ENCODE measurements at places on chromosomes 7 and 10.

DNA sequence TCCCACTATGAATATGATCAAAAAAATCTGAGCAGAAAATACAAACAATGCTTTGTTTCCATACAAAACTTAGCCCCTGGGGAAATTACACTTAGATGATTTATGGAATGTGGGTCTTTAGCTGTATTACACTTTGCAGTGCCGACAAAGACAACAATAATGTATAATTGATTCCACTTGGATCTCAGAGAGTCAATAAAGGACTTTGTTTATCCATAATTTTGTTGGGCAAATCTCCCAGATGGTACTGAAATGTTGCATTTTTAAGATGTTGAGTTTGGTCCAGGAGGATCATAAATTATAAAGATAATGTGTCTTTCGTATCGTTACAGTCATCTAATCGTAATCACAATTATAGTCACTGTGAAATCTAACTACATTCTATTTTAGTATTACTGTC, 66.9 kb upstream of the DOCK1 start:
- no peak for DNase-seq

GRCh38 chr7:37765421-37765829, 81.9 kb downstream of the GPR141 start:
- no peak for DNase-seq

DNA sequence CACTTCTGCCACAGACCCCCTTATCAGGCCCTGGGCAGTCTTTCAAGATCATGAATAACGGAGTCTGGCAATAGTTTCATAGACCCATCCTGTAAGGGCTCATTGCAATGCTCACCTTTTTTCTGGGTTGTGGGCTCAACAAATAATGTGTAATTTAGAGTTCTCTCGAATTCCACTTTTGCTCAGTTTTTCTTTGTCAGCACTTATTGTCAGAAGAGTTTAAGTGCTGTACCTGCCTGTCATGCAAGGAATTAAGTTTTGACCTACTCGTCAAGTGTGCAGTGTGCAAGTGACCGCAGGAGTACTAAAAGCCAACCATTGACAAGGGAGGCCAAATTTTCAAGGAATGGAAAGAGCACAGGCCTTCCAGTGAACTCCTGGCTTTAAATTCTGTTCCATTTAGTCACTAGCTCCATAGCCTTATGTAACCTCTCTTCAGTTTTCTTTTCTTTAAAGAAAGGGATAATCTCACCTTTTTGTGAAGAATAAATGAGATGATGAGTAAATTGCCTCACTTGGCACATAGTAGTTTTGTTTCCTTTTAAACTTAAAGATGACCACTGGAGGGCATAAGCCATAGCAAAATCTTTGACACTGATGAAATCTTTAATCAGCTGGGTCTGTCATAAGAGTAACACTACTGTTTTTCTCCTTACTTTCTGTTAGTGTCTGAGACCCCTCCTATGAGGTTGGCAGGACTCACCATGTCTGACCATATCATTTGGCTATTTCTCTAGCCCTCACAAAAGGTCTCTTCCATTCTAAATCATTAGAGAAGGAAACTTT, 313.3 kb downstream of the TYW1 start:
- no peak for DNase-seq

GRCh38 chr10:9227679-9228365, 1173.3 kb downstream of the GATA3 start:
- no peak for DNase-seq

DNA sequence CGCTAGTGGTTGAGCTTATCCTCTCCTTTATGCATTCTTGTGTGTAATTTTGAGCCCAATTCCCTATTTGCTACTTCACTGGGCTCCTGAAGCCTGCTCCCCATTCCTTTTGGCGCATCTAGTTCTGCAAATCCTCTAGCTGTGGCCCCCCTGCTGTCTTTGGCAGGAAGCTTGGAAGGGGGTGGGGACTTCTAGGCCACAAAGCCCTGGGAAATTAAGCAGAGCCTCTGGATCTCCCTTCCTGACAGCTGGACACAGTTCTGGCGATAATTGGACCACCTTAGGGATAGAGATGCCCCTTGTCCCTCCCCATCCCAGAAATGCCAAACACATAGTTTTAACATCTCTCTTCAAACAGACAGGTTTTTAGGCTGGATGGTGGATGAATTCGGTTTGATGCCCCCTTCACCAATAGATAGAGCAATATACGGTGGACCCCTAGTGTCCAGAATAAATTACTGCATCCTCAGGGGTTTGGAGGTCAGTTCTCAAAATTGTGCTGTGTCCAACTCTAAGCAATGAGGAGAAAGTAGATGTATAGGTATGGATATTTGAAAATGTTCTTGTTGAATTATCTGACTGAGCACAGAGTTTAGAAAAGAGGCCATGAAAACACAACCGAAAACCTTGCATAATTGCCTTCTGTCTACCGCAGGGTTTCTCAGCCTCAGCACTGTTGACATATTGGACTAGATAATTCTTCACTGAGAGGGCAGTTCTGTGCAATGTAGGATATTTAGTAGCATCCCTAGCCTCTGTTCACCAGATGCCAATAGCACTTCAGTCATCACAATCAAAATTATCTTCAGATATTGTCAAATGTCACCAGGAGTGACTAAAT, 75.5 kb downstream of the PAPSS2 start:
- DNase-seq, result peak; percentile 17

- DNase-seq, result no peak
Measured at GRCh38 chr10:132363921-132364593, 32.1 kb downstream of the LRRC27 start.

GRCh38 chr10:33032654-33033151, 74.7 kb upstream of the ITGB1 start:
- no peak for DNase-seq

DNA sequence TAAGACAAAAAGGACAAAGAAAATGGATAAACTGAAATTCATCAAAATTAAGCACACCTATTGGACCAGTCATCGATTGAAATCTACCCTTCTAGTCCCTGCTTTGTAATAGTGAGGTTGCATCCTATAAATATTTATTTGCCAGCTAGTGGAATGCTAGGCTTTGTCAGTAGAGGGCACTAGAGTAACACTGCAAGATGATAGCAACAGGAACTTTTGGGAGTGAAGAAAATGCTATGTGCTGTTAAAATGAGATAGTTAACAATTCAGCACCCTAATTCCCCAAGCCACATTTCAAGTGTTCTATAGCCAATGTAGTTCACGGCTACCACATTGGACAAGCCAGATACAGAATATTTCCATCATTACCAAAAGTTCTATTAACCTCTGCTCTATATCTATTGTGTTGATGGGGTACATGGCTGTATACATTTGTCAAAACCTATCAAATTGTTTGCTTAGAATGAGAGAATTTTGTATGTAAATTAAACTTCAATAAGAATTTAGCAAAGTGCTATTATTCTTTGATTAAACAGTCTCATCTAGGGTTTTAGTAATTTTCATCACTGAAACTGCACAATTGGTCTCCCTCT, 69.8 kb downstream of the LSMEM1 start:
- DNase-seq, result no peak

GRCh38 chr10:126705951-126706565, 35.6 kb upstream of the C10orf90 start:
- no peak for DNase-seq

DNA sequence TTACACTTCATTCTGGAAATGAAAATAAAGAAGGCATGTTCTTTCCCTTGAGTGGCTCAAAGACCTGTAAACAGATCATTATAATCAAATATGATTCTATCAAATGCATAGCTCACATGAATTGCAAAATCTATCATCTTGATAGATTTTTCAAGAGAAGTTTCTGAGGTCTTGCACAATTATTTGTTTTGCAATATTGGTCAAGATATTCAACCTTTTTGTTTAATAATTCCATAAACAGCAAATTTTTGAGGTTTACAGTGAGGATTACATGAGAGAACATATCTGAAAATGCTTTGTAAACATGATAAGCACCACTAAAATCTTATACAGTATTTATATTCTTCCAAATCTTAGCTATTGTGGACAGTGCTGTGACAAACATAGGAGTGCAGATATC, 160.8 kb downstream of the HDAC9 start:
- no peak for DNase-seq

GRCh38 chr7:101935521-101936141, 118.2 kb downstream of the CUX1 start:
- no peak for DNase-seq

GRCh38 chr10:114310346-114310745, 71.3 kb downstream of the VWA2 start:
- DNase-seq, result no peak

GRCh38 chr10:17562614-17563013, 54.6 kb downstream of the HACD1 start:
- no peak for DNase-seq

DNA sequence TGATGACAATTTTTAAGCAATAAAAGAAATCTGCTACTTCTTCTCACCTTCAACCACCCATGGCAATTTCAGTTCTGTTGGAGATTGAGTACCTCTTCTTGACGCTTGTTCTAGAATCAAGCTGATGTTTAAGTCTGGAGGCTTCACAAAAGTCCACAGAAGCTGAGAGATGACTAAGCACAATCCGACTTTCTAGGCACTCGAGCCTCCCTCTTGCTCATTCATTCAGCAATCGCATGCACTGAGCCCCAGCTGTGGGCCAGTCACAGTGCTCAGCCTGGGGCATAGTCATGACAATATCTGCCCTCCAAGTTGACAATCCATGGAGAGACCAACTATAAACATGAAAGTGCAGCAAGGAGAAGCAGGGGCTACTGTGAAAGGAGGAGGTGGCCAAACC, 103.2 kb downstream of the IPMK start:
- DNase-seq, result no peak

- DNase-seq, result no peak
Measured at GRCh38 chr10:5576154-5576748, 51.5 kb downstream of the CALML3 start.

DNA sequence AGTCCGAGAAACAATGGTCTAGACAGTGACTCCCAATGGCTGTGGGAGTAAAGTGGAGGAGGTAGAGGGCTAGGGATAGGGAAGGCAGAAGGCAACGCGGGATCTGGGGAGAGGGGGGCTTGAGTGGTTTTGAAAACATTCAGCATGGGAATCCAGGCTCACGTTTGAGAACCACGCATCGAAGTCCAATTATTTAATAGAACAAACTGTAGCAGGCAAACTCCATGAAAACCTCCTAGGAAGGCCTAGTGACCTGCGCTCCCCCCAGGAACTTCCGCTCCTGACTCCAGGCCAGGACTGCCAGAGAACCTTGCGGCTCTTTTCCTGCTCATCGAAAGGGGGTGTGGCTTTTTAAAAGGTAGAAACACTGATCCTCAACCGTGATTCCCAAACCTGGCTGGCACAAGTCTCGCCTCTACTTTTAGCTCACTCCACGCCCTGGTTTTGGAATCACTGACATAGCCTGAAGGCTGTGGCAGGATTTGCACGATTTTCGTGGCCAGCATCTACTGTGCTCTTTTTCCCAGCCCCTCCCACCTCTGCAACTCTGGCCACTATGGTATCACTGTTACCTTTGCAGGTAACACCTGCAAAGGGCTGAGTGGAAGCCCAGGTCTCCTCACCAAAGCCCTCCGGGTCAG, 43.4 kb downstream of the MYOF start:
- no peak for DNase-seq

DNA sequence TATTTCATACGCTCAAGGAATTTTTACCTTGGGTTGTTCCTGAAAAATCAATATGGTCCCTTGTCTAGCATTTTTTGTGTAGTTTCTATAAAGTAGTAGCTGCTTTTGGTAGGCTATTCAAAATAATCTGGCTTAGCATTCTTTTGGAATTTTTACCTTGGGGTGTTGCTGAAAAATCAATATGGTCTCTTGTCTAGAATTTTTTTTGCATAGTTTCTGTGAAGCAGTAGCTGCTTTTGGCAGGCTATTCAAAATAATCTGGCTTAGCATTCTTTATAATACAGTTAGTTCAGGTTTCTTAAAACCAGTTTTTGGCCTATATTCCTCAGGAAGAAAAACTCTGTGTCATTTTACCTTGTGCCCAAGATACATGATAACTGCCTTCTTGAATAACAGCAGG, 301.9 kb downstream of the SUGCT start:
- DNase-seq, result no peak
